ENCODE measurements at places on chromosomes 3 and 15.

GRCh38 chr15:55250941-55251340, 38.7 kb downstream of the RAB27A start:
- DNase-seq, result no peak

- DNase-seq, result no peak
Measured at GRCh38 chr15:97490429-97490828, 470.1 kb upstream of the ARRDC4 start.

DNA sequence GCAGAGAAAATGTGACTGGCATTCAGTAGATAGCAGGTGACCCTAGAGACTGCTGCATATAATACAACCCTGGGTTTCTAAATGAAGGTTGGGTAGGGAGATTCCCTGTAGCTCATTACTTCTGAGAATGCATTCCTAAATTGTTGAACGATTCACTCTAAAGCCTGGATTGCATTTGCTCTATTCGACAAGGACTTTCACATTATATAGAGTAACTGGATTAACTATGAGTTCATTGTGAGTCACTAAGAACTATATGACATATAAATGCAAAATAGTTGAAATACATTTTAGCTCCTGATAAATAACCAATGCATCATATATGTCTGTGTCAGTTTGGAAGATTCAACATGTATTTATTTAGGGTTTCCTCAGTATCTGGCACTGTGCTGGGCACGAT, 294.7 kb upstream of the CCDC54 start:
- DNase-seq, result no peak

GRCh38 chr15:35362195-35362829, 183.7 kb downstream of the DPH6 start:
- DNase-seq, result no peak

- DNase-seq, result no peak
Measured at GRCh38 chr3:59212128-59212779, 162.4 kb upstream of the CFAP20DC start.

GRCh38 chr3:194259982-194260766, 91.0 kb downstream of the CPN2 start:
- DNase-seq, result no peak

DNA sequence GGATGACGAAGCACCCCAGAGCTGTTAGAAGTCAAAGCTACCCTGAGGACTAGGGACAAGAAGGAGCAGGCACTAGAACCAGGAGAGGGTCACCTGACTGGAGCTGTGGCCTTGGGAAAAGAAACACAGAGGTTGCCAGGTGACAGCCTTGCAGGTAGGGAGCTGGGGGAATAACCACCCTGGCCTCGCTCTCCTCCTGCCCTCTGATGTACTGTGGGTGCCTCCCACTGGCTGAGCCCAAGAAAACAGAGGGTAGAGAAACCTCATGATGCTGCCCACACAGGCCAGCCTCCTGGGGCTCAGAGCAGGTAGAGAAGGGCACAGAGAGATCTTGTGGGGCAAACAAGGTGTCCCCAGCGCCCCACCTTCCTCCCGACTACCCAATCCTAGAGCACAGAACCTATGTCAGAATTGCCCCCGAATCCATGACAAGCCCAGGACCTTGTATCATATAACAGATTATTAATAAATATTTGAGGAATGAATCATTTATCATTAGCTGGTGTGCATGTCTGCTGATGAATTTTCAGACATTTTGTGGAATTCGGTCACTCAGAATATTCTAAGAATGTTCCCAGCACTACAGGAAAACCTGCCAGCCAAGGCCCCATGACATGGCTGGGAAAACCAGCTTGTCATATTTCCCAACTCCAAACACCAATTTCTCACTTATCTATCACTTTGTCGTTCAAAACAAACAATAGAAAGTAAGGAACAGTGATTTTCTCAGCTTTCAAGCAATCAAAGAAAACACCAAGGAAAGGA, 59.8 kb upstream of the MEX3B start:
- no peak for DNase-seq

GRCh38 chr15:90901175-90902039, 1.7 kb upstream of the MAN2A2 start:
- no peak for DNase-seq

DNA sequence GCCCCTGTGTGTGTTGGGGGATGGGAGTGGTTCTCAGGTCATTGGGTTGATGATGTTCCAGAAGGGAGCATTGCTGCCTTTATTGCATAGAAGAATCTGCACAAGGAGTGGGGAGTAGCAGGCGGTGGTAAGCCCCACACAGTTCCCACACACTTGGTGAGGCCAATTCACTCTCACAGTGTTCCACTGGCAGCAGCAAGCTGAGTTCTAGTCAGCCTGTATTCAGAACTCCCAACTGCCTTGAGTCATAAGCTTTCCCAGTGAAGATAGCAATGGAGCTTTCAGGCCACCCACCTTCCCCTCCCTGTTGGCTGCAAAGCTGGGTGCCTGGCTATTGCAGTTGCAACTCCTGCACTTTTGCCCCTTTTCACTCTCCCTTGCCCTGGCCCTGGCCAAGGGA, 181.1 kb upstream of the RBMS3 start:
- DNase-seq, result no peak

GRCh38 chr3:159236321-159236720, 434.5 kb downstream of the MFSD1 start:
- DNase-seq, result no peak

- DNase-seq, result no peak
Measured at GRCh38 chr3:44568561-44568960, 13.6 kb downstream of the ZKSCAN7 start.

DNA sequence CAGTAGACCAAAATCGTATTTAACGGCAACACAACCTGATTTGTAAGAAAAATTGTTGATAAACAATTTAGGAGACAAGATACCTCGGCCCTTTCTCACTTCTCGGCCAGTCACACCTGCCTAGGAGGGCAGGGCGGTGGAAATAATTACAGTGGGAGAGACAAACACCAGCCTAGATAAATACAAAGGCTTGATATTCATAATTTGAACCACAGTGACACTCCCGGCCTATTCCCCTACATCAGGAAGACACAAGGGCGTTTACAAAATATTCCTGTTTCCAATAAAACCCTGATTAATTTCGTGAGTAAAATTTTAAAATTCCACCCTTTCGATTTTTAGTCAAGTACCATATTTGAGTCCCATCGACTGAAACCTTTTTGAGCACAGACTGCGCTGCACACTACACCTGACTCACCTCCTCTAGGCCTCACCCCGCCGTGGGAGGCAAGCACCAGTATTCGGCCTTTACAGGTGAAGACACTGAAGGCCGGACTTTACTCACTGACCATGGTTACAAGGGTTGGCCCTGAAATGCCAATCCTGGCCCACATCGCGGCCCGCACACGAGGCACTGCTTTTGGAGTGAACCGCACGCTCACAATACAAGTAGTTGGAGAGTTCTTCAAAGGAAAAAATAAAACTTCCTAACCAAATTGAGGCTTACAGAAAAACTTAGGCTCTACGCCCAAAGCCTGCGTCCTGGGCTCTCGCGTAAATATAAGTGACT, 794 bp downstream of the ARPP19 start:
- DNase-seq, result peak; percentile 39

DNA sequence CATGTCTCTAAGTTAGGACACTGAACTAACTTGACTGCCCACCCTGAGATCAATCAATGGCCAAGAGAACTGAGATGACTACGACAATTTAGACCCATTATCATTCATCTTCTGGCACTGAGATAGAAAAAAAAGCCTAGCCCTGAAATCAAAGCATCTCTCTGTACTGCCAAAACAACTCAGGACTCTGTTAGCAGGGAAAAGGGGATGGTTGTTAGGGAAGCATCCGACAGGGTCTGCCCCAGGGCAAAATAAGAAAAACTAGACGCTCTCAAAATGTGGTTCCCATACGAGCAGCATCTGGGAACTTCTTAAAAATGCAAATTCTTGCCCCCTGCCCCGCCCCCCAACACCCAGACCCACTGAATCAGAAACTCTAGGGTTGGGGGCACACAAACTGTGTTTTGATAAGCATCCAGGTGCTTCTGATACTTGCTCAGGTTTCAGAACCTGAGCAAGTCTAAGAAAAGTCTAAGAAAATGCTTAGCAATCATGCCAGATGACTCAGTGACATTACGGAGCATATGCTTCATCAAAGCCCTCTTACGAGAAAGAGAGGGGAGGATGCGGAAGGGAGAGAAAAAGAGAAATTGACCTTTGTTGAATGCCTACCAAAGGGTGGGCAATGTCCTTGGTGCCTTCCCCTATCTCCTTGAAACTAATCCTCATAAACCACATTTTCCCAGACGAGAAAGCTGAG, 172.8 kb upstream of the HES1 start:
- no peak for DNase-seq

Data from CD4-positive, alpha-beta T cell treated with Interferon alpha-2 for 1 hour (primary cell).